ENCODE measurements at places on chromosomes 7 and 10.

- DNase-seq = peak; percentile 90
Measured at GRCh38 chr10:92690211-92690914, 608 bp downstream of the HHEX start.

GRCh38 chr10:12838995-12839927 is 162.3 kb downstream of the CCDC3 start:
- no peak for DNase-seq

DNA sequence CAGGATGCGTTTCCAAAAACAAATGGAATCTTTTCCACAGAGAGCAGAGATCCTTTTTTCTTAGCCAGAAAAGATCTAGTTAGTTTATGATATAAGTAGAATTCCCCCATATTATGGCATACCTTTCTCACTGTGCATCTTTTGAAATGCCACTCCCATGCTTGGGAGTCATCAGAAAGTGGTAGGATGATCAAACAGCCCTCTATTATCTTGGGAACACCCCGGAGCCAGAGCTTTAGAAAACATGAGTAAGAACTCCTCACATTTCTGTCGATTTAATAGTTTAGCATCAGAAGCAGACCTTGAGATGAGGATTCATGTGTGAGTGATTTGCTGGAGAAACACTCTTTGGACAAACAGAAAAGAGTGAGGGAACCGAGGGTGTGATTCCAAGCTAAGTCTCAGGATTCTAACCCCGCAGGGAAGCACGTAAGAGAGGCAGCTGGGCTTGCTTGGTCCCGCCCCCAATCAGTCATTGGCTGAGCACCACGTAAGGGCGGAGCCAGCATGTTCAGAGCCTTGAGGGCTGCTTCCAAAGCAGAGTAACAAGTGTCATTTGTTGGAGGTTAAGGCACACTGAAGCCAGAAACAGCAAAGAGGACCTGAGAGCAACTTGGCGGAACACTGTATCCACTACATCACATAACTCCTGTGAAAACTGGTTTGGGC is 43.7 kb upstream of the NXPH1 start:
- DNase-seq = no peak

GRCh38 chr7:154652564-154652963 is 350.4 kb downstream of the PAXIP1 start:
- DNase-seq = no peak

- DNase-seq = no peak
Measured at GRCh38 chr7:128812514-128813168, 17.6 kb upstream of the FLNC start.

DNA sequence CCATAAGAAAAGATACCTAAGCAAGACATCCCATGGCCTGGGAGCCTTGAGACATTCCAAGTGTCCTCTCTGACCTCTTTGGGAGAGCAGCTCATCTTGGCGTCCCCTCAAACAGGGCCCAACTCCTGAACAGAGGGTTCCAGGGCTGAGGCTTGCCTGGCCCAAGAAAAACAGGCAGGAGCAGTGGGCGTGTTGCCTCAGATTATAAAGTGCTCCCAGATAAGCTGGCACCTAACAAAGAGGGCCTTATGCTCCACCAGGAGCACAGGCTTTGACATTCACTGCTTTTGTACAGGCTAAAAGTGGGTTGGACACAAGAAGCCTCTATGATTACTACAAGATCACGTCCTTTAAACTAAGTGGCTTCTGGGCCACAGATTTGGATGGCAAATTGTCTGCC is 193.1 kb downstream of the FGFR2 start:
- no peak for DNase-seq

- no peak for DNase-seq
Measured at GRCh38 chr10:50333872-50334271, 82.6 kb upstream of the ASAH2 start.
